Midbrain (tissue), 1 donor: ENCODE measurements at places on chromosomes 12 and 14.

GRCh38 chr12:26845057-26845666 is 12.2 kb upstream of the ITPR2 start:
- DNase-seq: peak; percentile 12

GRCh38 chr12:71754461-71755145 is at the start of gene RAB21:
TSS of gene RAB21 (plus strand) at chr12:71754863. CDS start at chr12:71755130, 267 bp downstream.
- peak; percentile 97 for DNase-seq

DNA sequence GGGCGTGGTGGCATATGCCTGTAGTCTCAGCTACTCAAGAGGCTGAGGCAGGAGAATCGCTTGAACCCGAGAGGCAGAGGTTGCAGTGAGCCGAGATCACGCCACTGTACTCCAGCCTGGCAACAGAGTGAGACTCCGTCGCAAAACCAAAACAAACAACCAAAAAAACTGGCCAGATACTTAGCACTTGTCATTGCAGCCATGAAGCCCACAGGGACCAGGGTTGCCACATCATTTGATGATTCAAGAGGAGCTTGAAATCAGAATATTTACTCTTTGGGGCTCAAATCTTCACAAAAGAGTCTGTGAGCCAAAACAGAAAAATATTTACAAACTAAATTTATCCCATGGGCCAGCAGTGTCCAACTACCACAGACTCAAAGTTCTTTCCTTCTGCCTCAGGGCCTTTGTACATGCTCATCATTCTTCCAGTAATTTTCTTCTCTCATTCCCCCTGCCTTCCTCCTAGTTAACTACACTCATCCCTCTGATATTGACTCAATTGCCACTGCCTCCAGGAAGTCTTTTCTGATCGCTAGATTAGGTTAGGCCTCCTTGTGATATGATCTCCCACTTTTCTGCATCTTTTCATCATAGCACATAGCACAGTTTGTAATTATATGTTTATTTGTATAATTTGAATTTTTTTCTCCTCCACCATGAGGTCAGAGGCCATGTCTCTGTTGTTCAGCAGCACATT is 130.8 kb upstream of the PLEKHG7 start:
- DNase-seq: no peak

DNA sequence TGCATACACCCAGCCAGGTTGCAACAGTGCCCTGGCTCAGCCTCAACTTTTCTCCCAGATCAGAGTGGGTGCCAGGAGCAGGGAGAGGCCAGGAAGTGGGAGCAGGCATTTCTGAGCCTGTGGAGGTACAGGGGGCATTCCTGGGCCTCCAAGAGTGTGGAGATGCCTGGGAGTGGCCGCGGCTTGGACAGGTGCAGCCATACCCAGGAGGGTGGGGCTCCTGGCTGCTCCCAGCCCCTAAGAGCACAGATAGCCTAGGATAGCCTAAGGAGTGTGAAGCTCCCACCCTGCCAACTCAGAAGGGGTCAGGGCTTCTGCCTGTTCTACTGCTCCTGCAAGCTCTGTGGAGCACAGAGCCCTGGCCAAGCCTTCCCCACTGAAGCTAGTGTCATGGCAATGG is 543.4 kb downstream of the RPL10L start:
- no peak for DNase-seq

GRCh38 chr14:80901260-80901659 is 40.3 kb downstream of the CEP128 start:
- no peak for DNase-seq

- no peak for DNase-seq
Observed at GRCh38 chr12:75975702-75976101, 55.9 kb downstream of the PHLDA1 start.

DNA sequence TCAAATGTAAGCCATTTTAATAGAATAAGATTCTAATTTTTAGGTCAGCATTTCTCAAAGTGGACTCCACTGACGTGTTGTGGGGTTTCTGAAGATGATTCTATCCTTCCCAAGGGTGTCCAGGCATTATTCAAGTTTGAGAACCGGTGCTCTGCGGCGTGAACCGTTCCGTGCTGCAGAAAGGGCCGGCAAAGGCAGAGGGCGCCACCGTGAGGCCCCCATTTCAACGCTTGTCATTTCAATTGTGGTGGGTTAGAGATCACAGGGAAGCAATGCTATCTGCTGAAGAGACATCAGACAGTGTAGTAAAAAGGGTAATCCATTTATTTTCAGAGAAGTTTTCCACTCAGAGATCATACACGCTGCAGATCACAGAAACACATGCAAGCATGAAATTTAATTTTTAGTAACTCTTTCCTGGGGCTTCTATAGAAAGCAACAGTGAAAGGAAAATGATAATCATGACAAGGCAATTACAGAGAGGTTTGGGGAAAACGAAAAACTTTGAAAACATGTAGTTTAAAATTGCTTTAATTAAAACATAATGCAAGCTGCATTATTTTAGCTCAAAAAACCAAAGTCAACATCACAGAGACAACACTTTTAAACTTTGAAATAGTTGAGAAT is 201.7 kb downstream of the EXOC5 start:
- peak; percentile 60 for DNase-seq

GRCh38 chr12:12400793-12401192 is 43.9 kb downstream of the BORCS5 start:
- no peak for DNase-seq

DNA sequence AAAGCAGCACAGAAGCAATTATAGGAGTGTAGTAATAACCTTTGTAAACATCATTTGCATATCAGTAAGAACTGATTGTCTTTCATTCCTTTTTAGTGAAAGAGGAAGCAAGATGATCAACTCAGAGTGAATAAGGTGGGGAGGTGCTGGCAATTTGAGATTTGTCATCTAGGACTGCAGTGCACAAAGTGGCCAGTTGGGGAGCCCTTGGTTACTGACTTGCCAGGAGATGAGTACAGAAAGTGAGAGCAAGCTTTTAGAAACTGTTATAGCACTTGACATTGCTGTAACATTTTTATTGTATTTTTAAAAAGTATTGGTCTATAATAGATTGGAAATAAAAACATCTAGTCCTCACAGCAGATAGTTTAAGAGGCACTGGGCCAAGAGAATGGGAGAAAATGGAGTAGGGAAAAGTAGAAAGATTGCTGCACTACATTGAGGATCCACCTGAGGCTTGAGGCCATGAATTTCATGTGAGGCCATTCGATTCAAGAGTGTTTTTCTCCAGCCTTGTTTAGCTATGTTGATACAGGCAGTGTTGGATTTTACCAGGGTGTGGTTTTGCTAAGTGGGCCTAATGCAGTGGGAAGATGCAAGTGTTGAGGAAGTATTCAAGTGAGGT is 98.2 kb downstream of the SNAPC1 start:
- DNase-seq: no peak

GRCh38 chr14:64815257-64815656 is 64.5 kb downstream of the SPTB start:
- no peak for DNase-seq

- DNase-seq: no peak
Observed at GRCh38 chr12:50609292-50609874, 104.6 kb downstream of the DIP2B start.

DNA sequence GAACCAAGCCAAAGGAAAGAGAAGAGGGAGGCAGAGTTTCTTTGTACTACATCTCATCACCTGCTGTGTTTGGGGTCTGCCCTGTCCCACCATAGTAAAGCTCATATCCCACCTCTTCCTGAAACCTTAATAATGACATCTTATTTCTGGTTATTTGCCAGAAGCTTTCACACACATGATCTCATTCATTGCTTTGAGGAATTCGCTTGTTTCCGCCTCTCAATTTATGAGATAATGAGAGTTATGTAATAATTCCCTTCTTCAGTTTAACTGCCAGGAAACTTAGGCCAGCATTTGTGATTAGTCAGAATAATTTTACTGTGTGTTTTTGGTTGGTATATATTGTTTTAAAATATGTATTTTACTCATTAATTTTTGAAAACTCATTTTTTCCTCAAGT is 205.2 kb downstream of the CACNA1C start:
- no peak for DNase-seq

- no peak for DNase-seq
Observed at GRCh38 chr12:46814143-46814542, 11.7 kb downstream of the SLC38A4 start.

DNA sequence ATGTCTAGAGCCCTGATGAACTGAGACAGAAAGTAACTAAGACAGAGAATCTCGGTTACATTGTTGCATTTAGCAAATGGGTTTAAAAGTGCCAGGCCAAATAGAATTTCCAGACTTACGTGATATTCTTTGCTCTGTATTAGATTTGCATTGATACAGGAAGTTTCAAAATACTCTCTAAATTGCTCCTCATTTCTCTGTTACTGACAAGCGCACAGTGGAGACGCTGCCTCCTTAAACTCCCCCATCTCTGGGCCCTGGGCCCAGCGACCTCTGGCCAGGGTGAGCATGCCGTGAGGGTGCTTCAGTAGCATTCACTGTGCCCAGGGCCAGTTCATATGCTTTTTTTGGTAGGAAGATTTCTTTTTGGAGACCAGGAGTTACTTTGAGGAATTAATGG is 22.9 kb upstream of the EVL start:
- DNase-seq: no peak

DNA sequence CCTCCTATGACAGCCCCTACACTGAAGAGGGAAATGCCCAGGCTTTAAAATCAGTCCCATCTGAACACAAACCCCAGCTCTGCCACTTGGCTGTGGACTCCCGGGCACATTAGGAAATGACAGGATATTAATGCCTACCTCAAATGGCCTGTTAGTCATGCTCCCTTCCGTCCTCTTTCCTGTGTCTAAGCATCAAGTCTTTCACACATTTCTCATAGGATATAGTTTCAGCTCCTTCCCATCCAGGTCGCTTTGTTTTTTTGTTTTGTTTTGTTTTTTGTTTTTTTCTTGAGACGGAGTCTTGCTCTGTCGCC is 16.1 kb downstream of the PLEK2 start:
- DNase-seq: no peak

DNA sequence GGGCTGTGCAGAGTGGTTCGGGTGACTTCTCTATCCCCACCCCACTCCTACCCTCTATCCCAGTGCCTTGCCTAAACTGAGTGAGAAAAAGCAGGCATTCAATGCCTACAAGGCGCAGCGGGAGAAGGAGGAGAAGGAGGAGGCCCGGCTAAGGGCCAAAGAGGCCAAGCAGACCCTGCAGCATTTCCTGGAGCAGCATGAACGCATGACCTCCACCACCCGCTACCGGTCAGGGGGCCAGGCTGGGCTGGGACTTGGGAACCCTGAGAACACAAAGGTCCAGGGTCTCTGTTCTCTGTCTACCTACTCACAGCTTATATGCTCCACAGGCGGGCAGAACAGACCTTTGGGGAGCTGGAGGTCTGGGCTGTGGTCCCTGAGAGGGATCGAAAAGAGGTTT is 11.7 kb downstream of the PRPF40B start:
- DNase-seq: no peak

GRCh38 chr14:58718226-58719205 is 80.8 kb downstream of the DACT1 start:
- no peak for DNase-seq

GRCh38 chr14:70803321-70804310 is 5.7 kb downstream of the MAP3K9 start:
- no peak for DNase-seq

DNA sequence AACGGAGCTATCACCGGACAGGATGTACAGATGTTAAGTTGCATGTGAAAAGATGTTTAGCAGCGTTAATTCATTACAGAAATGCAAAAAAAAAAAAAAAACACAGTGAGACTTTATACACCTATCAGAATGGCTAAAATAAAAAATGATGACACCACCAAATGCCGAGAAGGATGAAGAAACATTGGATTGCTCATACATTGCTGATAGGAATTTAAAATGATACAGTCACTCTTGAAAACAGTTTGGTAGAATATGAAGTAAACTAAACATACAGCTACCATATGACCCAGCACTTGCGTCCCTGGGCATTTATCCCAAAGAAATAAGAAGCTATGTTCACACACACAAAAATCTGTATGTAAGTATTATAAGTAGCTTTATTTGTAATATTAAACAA is 574.1 kb downstream of the SLC16A7 start:
- no peak for DNase-seq

GRCh38 chr12:69324797-69325466 is 23.2 kb upstream of the LYZ start:
- no peak for DNase-seq

GRCh38 chr12:31629756-31630732 is 29.4 kb upstream of the ETFBKMT start:
- DNase-seq: no peak

- DNase-seq: no peak
Observed at GRCh38 chr12:18355429-18355828, 94.1 kb downstream of the PIK3C2G start.

DNA sequence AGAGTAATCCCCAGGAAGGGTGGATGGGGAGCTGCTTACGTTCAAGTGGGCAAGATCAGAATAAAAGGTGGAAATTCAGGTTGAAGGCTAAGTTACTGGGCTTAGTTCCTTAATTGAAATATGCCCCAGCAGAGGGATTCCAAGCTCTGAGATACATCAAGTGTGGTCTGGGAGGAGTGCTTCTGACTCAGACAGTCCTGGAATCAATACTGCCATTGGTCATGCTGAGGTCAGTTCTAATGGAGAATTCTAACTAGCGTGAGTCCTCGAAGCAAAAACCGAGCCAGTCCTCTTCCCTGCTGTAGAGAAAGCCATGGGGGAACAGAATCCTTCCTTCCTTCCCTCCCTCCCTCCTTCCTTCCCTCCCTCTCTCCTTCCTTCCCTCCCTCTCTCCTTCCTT is 39.9 kb downstream of the NOS1 start:
- DNase-seq: no peak

- no peak for DNase-seq
Observed at GRCh38 chr12:113852264-113852663, 113.9 kb downstream of the RBM19 start.
